ENCODE measurements at places on chromosomes 4 and X.
A peak's percentile ranks its signal among the peaks of the same experiment; 100 is the strongest.

- no peak for DNase-seq
These were observed 447.4 kb downstream of the PCDH10 start for GRCh38 chr4:133596459-133596858.

GRCh38 chr4:120037411-120037810 is 29.2 kb downstream of the MAD2L1 start:
- DNase-seq, result no peak

- peak; percentile 8 for DNase-seq
These were observed 75.1 kb downstream of the BANK1 start for GRCh38 chr4:101865501-101866062.

- no peak for DNase-seq
These were observed 82.4 kb upstream of the RBPJ start for GRCh38 chr4:26238426-26238777.

- DNase-seq, result peak; percentile 75
These were observed 20.1 kb downstream of the ACSL1 start for GRCh38 chr4:184805462-184806228.

DNA sequence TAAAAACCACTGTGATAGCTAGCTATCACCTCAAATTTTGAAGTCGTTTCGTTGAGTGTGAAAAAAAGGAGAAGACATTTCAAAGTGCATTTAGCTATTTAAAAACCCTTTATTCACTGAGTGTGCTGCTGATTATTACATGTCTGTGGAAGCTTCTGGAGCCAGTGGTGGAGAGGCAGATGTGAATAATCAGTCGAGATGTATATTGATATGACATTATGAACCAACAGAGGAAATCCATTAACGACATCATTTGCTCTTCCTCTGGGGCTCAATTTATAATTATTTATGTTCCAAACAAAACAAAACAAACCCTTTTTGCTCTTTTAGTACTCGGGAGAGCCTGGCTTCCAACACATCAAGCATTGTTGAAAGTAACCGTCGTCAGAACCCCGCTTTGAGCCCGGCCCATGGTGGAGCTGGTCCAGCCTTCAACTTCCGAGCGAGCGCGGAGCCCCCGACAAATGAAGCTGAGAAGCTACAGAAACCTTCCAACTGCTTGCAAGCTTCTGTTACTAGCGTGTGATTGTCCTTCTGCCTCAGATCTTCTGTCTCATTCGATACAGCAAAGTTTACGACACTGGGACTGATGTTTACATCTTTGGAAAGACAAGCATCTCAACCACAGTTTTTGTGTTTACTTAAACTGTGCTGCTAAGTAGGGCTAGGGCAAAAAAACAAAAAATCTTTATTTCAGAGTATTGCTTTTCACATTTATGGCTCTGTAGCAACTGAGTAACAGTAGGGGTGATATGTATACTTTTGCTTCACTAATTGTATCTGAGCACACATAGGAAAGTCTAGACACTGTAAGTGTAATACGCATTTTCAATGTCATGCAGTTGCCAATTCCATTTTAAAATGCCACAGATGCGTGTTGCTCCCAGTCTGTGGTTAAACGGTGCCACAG is 111.9 kb downstream of the STOX2 start:
- peak; percentile 57 for DNase-seq

GRCh38 chrX:74781507-74782034 is 143.7 kb downstream of the NEXMIF start:
- DNase-seq, result no peak

- no peak for DNase-seq
These were observed 15.0 kb downstream of the EREG start for GRCh38 chr4:74379912-74380311.

- DNase-seq, result no peak
These were observed 452.2 kb upstream of the FTHL17 start for GRCh38 chrX:31523884-31524536.

GRCh38 chrX:15512401-15512965 is 11.9 kb downstream of the BMX start:
- DNase-seq, result no peak

DNA sequence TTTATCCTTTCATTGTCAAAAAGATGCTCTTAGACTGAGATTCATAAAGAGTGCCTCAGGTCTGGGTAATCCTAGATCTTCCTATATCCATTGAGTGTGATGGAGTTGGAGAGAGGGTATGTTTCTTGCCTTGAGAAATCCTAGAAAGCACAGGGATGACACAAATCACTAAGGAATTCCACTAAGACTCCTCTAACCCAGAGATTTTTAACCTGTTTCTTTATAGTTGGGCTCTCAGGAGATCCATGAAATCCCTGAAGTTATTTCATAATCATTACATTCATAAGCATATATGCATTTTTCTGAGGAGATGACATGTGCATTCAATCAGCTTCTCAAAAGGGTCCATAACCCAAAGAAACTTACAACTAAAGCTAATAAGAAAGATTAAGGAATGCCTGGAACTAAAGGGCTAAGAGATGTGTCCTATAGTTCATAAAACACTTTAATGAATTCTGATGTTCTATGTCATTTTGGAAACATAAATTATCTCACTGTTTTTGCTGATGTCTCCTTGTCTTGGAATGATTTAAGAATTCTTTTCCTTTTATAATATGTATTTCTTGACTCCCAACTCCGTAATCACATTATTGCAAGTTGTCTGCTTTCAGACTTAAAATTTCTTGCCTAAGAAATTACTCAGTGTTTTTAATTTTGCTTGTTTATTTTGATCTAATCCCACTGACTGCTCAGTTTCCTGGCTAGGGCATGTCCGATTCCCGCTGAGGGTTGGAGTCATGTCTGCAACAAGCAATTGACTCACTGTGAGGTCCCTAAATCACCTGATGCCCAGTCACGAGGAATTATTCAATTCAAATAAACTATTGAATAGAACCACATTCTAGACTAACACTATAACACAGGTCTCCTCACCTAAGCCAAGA is 2.8 kb upstream of the AMTN start:
- no peak for DNase-seq

DNA sequence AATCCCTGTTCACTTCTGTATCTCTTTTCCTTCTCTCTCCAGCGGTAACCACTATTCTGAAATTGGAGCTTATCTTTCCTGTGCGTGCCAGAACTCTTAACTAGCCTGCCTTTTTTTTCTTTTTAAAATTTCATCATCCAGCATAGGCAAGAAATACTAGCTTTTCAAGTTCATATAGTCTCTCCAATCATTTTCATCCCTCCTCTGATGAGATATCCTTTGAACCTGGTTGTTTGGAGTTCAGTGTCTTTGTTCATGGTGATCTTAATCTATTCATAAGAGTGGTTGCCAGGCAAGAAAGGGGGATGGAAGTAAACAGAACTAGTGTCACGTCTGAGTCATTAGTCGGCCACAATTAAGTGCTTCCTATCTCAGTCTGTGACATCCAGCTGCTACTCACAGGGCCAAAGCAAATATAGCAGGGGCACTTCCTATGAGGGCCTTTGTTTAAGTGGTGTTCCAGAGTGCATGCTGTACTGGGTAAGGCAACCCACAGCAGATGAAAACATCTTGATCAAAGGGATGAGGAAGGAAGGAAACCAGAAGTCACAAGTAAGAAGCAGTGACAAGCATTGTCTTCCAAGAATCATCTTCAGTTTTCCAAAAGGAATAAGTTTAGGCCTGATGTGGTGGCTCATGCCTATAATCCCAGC is 56.4 kb upstream of the XIAP start:
- DNase-seq, result peak; percentile 31

Data from tongue (tissue), 3 donors.